Gastroesophageal sphincter (tissue), 4 donors: ENCODE measurements at places on chromosomes 7 and 10.

DNA sequence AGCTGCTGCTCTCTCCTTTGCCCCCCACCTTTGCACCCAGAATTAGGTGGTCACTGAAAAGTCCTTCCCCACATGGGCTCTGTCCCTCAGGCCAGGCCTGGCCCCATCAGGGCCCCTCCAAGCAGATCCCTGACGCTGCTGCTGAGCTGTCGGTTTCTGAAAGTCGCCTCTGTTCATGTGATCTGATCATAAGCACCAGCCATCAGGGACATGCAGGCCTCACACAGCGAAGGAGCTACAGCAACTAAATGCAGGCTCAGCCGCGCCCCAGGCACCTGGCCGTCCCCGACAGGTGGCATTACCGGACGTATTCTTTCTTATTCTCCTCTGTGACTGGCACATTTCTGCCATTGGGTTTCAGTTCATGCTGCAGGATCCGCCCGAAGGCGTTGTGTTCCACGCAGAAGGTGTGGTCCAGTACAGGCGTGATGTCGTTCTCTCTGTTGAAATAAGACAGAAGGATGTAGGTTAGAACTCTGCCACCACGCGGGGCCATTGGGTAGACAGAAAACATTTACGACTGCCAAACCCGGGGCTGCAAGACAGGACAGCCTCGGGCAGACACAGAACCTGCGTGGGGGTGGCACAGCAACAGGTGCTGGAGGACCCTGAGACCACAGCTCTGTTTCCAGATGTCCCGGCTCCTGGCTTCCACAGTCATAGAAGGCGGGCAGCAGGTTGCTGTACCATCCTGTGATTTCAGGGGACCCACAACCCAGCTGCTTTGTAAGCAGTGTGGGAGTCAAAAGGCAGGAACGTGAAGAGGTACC, 105.6 kb downstream of the SMURF1 start:
- no peak for ATAC-seq

DNA sequence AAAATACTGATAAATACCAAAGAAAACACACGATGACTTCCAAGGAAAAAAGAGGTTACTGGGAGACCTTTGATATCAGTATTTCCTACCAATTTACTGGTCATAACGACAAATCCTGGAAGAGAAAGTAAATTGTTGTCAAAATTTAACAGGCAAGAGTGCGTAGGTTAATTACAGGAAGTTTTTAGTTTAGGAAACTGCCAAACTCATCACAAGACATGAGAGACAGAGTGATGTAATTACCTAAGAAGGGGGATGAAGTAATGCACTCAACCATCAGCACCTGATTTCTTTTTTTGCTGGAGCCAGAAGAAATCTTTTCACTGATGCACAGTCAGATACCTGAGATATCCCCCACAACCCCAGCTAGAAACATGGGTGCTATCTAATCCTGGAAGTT, 16.8 kb downstream of the MACC1 start:
- no peak for ATAC-seq

DNA sequence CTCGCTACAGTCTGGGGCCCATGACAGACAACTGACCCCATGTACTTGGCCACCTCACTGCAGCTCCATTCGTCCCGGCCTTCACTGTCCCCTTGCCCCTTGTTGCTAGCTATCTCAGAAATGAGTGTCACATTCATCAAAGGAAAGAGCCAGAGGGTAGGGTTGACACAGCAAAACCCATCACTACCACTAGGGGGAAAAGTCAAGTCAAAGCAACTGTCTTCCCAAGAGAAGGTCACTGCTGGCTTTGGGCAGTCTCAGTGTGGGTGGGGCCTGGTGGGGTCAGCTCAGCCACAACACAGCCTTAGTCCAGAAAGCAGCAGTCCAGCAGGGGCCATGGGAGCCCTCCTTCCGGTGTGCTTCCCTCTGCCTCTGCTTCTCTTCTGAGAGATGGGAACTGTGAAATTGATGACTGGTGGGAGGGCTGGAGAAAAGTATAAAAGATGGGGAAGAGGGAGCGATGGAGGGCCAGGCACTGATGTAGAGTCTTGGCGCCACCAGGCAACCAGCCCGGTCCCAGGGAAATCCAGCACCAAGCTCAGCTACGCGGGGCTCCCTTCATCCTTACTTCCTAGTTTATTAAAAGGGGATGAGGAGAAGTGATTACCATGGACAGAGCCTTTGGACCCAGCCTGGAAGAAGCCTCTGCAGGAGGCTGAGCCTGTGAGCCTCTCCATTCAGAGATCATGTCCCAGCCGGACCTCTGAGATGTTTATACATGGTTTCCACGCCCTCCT, 58.0 kb downstream of the PLXNA4 start:
- no peak for ATAC-seq

DNA sequence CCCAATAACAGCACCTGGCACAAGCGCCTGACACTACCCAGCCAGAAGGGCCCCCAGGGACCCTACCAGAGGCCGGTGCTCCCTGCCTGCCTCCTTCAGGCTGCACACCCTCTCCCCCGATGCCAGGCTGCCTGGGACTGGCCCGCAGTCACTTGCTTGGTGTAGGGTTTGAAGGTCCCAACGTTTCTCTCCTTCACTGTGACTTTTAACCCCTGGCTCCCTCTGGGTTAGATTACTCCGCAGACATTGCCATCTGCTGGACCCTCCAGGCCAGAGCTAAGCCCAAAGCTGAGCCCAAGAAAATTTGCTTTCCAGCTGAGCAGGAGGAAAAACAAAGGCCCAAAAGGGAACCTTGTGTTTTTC, 6.9 kb downstream of the CDHR1 start:
- no peak for ATAC-seq

- ATAC-seq: no peak
Measured at GRCh38 chr7:35430547-35431153, 176.8 kb upstream of the TBX20 start.

GRCh38 chr10:110241841-110242240, 34.4 kb downstream of the MXI1 start:
- no peak for ATAC-seq
